ENCODE measurements at places on chromosomes 4 and X.
A peak's percentile ranks its signal among the peaks of the same experiment; 100 is the strongest.

- DNase-seq = no peak
Measured at GRCh38 chr4:139984471-139984870, 169.5 kb downstream of the MAML3 start.

- no peak for DNase-seq
Measured at GRCh38 chrX:113392355-113392754, 551.7 kb upstream of the AMOT start.

DNA sequence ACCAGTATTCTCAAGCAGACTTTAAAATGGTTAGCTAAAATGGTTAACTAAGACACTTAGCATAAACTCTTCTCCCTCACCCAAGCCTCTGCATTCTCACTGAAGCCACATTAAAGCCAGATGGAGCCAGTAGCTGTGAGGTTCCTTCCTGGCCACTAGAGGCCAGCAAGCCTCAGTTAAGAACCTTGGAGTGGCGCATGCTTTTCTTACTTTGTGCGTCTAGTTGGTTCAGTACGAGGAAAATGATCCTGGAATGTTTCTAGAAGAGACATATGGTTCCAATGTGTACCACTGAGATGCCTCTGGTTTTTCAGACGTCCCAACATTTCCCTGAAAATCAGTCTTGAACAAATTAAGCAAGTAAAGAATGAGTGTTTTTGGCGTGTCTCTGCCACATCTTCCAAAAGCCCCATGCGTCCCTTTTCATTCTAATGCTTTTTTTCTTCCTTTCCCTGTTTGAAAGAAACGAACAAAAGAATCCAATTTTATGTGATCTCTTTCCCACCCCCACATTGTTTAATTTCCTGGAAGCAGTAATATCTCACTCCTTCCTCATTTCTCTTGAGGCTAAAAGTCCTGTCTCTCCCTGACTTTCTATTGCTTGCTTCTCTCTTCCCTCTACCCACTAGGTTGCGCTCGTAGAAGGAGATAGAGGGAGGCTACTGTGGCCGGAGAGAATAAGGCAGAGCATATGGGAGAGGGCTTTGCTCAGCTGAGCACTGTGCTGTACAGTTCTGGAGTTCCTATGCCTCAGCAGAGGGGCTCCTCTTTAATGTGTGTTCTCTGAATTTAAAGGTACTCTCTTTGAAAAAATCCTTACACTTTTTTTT lies 82.9 kb upstream of the TAB3 start:
- peak; percentile 1 for DNase-seq

GRCh38 chrX:110310000-110310790 lies 7.7 kb downstream of the AMMECR1 start:
- no peak for DNase-seq

- DNase-seq = no peak
Measured at GRCh38 chr4:143768007-143768591, 67.6 kb upstream of the FREM3 start.

GRCh38 chr4:10623241-10623640 lies 61.3 kb downstream of the CLNK start:
- DNase-seq = no peak
